ENCODE measurements at places on chromosomes 1 and 21.
A peak's percentile ranks its signal among the peaks of the same experiment; 100 is the strongest.

GRCh38 chr1:214360525-214361164, 79.7 kb downstream of the SMYD2 start:
- peak; percentile 32 for DNase-seq

GRCh38 chr21:15255261-15255660, 190.5 kb upstream of the NRIP1 start:
- no peak for DNase-seq

GRCh38 chr1:42358791-42359190, 21.8 kb upstream of the RIMKLA start:
- no peak for DNase-seq

DNA sequence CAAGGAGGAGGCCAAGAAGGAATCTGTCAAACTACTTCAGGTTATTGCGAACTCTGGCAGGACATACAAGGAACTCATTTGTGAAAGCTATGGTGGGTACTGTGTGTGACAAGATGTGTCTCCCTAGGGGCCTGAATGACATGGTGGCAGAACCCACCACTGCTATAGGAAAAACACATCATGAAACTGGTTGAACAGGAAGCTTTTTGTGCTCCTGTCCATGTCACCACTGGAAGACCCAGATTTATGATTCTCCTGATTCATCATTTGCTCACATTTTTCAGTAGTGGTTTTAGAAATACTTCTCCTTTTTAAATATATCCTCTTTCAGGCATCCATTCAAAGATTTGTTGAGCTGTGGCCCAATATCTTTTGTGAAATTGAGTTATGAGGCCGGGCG, 23.6 kb downstream of the ARMH1 start:
- peak; percentile 29 for DNase-seq

- DNase-seq: peak; percentile 68
These were observed 8.1 kb upstream of the C1orf216 start for GRCh38 chr1:35726450-35727433.

- no peak for DNase-seq
These were observed 3.8 kb upstream of the ZBTB21 start for GRCh38 chr21:42013931-42014330.

DNA sequence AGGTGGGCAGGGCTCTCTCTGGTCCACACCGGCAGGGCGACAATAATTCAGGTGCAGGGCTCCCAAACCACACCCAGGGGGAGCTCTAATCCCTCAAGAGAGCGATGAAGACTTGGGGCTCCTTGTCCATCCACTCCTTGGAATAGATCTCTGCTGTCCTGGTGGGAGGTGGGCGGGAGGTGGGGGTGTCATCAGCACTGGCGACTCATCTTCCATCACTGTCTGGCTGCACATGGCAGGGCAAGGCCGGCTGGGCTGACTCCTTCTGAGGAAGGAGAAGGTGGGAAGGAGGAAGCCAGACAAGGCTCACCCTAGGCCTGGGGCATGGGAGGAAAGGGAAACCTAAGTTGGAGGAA, 29.3 kb downstream of the TNNT2 start:
- DNase-seq: peak; percentile 53

DNA sequence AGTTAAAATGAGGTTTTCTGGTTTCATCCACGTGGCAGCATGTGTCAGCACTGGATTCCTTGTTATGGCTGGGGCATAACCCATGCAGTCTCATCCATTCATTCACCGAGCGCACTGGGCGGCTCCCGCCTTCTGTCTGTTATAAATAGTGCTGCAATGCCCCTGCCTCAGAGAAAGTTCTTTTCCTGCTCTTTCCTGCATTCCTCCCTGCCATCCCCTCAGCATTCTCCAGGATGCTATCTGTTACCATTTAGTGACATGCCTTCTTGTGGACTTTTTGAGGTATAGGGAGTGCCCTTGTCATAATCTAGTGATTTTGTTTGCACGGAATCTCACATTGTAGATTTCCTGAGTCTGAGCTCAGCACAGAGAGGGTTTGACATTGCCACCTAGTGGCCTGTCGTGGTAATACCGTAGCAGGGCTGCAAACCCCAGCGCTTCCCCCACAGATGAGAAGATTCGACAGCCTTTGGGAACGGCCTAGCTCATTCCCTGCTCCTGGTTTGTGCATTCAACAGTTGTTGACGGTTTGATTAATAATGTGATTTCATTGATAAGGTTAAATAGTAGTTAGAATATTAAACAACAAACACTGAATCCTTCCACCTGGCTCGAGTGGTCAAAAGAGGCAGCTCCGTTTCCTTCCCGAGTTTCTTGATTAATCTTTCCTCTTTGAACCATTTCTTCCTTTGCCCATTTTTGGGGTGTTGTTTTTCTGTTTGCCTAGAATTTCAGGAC, 46.3 kb downstream of the UMODL1 start:
- peak; percentile 78 for DNase-seq

DNA sequence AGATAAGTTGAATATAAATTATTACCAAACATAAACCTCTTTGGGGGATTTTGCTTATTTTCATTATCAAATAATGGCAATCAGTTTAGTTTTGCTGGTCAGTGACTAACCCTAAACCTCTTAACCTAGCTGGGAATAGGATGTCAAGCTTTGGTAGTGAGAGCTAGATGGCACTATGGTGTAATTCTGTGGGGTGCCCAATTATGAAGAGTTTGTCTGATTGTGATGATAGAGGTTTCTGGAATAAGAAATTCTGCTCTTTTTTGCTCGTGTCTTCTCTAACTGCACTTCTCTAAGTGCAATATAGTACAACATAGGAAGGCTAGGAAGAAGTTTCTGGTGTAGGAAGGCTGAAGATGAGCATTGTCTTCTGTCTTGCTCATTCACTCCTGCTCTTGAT, 59.8 kb downstream of the XCL1 start:
- DNase-seq: peak; percentile 4

DNA sequence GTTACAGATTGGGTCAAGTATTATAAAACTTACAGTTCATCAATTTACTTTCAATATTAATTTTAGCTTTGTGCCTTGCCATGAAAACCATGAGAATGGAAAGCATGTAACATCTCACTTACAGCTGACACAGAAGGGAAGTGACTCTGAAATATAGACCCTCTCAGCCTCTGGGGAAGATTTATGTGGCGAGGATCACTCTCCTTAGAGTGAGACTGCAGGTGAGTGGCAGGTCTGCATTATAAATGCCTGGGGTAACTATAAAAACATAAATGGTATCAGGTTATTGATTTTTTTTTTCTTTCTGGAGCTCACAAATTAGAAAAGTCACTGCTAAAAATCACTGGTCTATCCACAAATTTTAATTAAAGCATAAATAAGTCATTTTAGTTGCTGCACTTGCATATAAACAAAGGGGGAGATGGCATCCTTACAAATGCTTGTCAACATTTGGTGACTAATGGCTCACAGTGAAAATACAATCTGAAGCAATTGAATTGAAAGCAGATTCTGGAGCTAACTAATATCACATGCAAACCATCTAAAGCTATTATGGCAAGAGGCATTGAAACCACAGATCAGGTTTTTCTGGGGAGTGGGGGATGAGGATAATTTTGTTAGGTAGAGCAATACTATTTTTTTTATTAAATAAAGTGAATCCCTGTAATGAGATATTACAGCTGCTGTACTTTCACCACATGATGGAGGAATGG, 200.9 kb downstream of the TM2D1 start:
- DNase-seq: no peak

GRCh38 chr1:194442901-194443575, 1256.6 kb upstream of the B3GALT2 start:
- DNase-seq: no peak

DNA sequence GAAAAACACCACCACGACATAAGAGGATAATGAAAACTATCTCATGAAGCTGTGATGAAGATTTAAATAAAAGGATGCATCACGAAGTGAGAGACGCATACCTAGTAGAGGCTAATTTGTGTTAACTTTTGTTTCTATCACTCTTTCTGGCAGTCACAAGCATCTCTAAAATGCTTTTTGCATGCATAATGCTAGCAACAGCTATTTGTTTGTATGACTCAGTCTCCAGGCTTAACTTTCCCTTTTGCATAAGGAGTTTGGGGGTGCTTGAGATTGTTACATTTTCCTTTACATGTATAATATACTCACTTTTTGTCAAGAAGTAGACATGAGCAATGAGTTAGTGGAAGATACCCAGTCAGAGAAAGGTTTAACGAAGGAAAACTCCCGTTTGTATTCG, 385.4 kb downstream of the DISC1 start:
- DNase-seq: no peak

GRCh38 chr21:41891132-41891531, 12.0 kb upstream of the PRDM15 start:
- no peak for DNase-seq

GRCh38 chr1:47574451-47575165, 136.8 kb downstream of the FOXD2 start:
- no peak for DNase-seq

DNA sequence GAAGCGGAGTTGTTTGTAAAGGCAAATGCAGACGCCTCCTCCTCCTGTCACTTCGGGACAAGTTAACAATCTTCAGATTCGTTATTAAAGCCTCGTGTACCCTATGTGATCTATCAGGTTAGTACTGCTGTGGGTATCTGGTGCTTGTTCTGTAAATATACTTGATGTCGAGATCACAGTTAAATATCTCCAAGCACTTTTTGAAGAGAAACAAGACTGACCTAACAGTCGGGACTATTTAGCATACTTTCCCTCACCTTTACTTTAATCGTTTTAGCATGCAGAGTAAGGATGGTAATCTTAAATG, 710 bp downstream of the KLHL20 start:
- DNase-seq: no peak

DNA sequence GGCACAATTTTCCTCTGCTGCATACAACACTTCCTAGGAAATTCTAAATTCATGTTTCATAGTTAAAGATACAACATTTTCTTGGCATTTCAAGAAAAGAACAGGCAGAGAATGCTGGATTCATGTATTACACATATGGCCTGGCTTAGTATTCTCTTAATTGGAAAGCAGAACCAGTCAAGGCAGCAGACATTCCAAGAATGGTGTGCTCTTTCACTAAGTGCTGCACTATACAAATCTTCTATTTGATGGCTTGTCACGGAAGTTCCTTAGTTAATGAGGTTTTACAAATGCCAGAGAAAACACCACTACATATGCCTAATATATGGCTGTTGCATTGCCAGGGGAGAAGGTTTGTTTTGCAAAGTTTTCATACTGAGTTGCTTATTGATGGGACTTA, 80.8 kb upstream of the DYNLT5 start:
- DNase-seq: no peak

GRCh38 chr1:162151900-162152829, 82.7 kb downstream of the NOS1AP start:
- peak; percentile 64 for DNase-seq

- DNase-seq: no peak
These were observed 231.2 kb downstream of the DSCAM start for GRCh38 chr21:40615505-40616376.

GRCh38 chr1:9275161-9275560, 17.5 kb upstream of the SPSB1 start:
- no peak for DNase-seq

DNA sequence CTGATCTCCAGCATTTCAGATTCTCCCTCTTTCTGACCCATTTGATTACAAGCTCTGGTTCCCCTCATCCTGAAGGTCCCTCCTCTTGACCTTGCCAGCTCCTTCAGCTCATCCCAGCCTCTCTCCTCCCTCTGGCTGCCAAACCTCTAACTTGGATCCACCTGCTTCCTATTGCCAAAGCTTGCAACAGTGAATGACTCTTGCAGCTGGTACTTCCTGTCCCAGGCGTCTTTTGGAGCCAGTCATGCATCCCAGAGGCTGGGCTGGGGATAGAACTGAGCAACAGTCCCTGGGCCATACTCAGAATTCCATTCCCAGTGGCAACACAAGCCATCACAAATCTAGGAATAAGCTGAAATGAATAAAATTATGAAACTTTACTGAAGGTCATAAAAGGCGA, 27.7 kb upstream of the SPOCD1 start:
- no peak for DNase-seq

- DNase-seq: no peak
These were observed 18.6 kb upstream of the FMN2 start for GRCh38 chr1:240073097-240073496.

GRCh38 chr1:172761581-172762486, 102.9 kb downstream of the FASLG start:
- no peak for DNase-seq

DNA sequence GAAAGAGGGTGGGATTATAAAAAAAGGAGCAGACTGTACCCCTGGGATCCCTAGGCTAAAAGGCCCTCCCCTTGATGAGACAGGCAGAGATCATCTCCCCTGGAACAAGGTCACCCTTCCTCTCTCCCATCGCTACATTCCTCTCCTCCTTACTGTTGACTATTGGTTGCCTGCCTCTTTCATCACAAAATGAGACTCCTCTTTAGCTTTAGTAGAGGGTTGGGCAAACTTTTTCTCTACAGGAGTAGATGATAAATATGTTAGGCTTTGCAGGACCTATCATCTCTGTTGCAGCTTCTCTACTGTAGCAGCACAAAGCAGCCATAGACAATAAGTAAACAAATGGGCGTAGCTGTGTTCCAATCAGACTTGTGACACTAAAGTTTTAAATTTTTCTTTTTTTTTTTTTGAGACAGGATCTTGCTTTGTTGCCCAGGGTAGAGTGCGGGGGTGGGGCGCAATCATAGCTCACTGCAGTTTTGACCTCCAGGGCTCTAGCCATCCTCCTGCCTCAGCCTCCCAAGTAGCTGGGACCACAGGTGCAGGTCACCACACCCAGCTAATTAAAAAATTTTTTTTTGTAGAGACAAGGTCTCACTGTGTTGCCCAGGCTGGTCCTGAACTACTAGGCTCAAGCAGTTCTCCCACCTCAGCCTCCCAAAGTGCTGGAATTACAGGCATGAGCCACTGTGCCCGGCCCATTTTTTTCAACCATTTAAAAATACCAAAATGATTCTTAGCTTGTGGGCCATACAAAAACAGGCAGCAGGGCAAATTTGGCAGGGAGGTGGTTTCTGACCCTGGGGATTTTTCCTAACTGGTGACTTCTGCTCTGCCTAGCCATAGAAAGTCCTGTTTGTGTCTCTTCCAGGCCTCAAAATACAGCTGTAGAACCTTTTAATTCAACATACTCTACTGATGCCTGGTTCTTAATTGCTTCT, 15.1 kb downstream of the MCL1 start:
- DNase-seq: no peak

- DNase-seq: no peak
These were observed 142.2 kb downstream of the URB2 start for GRCh38 chr1:229768232-229768631.

- DNase-seq: no peak
These were observed 12.6 kb upstream of the RHEX start for GRCh38 chr1:206040328-206040727.

GRCh38 chr1:50796272-50796671, 163.8 kb downstream of the FAF1 start:
- DNase-seq: no peak

All from NB4 (cell line).